ENCODE measurements at places on chromosomes 16 and 17.

GRCh38 chr16:12311309-12311708 is 334.8 kb downstream of the SNX29 start:
- DNase-seq, result no peak

GRCh38 chr16:49466881-49467280 is 93.3 kb downstream of the C16orf78 start:
- DNase-seq, result no peak

- no peak for DNase-seq
Observed at GRCh38 chr17:15782866-15783265, 50.8 kb downstream of the TBC1D26 start.

GRCh38 chr17:676060-676700 is 38.5 kb downstream of the VPS53 start:
- no peak for DNase-seq

- no peak for DNase-seq
Observed at GRCh38 chr16:72085002-72085401, 8.4 kb downstream of the TXNL4B start.

DNA sequence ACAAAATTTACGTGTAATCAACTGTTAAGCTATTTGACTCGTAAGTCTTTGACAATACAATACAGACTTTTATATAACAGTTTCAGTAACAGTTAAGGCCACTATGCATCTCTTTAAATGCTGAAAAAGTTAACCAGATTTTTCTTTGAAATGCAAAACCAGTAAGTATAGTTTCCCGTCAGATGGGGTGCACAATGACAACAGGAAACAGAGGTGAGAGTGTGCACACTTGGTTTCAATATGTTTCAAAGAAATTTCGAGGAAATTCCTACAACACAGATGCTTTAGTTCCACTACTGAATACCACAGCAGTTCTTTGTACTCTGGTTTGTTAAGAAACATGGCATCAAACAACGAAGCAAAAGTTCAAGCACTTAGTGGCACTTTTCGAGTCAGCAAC is 48.4 kb downstream of the RNF157 start:
- peak; percentile 14 for DNase-seq

- peak; percentile 26 for DNase-seq
Observed at GRCh38 chr17:44222112-44222869, 2.8 kb upstream of the UBTF start.

- no peak for DNase-seq
Observed at GRCh38 chr17:50513495-50513894, 5.3 kb downstream of the MYCBPAP start.

GRCh38 chr16:22386976-22387375 is 12.6 kb upstream of the CDR2 start:
- DNase-seq, result no peak

- peak; percentile 40 for DNase-seq
Observed at GRCh38 chr17:79045842-79046196, 21.9 kb downstream of the C1QTNF1 start.

DNA sequence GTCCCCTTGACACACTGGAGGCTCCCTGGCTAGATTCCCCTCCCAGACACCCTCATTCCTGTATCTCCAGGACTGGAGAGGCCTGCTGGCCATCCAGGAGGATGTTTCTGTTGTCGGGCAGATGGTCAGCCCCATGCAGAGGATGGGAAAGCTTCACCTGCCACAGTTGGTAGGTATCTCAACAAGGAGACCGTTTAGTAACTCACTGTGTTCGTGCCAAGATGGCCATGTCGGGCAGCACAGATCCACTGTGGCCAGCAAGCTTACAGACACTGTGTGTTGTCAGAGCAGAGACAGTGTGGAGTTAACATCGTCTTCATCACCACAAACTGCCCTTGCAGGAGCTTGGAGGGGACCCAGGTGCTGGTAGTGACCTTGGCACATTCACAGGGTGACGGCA is 390.9 kb downstream of the SEC14L1 start:
- DNase-seq, result no peak

All from activated T-helper 9 cell treated with anti-CD3 and anti-CD28 coated beads, Interleukin-2, amount 50 U/mL, for 16 hours (primary cell).